ACHN (cell line): ENCODE measurements at places on chromosomes 3 and 15.

DNA sequence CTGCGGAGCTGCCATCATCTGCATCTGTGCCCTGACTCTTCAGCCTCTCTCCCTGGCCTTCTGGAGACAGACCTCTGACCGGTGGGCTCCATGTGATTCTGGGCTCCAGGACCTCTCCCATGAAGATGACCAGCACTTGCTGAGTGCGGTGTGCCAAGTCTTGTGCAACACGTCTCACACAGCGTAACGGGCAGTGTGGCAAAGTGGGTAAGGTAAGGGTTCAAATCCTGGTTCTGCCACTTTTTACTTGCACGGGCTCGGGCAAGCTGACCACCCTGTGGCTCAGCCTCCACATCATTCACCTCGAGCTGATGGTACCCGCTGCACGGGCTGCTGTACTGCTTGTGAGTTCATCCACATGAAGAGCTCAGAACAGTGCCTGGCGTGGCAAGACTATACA lies 6.5 kb upstream of the SYNM start:
- DNase-seq: no peak

GRCh38 chr3:45794177-45794560 lies 2.2 kb downstream of the SLC6A20 start:
- DNase-seq: no peak

DNA sequence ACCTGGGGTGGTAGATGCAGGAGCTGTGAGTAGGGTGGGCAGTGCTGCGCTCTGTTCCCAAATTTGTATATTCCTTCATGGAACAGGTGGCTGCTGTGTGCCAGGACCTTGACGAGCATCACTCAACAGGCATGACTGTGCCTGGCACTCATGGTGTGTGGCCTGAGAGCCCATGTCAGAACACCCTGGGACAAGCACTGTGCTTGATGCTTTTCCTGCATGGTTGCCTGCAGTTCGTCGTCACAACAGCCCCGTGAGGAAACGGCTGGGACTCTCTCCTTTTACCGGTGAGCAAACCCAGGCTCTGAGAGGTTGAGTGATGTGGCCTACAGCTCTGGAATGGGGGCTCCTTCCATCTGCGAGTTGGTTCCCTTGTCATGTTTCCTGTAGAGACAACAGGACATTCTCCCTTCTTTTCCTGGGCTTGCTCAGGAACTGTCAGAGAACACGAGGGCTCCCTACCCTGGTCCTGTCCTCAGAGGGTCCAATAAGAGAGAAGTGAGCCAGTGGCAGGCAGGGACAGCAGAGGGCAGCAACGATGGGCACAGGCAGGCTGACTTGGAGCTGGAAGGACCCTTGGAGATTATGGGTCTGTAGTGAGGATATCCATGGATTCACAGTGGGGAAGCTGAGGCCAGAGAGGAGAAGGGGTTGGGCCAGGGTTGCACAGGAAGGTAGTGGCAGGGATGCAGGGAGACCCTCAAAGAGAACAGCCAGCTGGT lies 37.4 kb downstream of the PRKCD start:
- no peak for DNase-seq

- no peak for DNase-seq
These were observed 3.3 kb downstream of the CHRNA3 start for GRCh38 chr15:78617516-78617915.

DNA sequence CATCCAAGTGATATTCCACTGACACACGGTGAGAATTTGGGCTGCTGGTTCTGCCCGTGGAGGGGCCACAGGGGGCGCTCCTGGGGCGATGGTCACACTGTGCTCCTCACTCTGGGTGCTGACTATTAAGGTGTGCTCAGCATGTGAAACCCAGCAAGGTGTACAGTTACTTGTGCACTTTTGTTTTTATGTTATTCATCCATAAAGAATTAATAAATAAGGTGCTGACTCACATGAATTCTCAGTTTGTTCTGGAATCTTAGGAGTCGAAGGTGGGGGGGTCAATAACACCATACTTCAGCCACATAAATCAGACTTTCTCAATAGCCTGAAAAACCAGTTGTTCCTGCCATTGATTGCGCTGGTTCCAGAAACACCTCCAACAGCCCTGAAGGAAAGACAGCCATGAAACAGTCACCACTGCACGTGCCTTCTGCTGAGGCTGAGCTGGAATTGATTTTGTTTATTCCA lies 53.5 kb upstream of the SPATA12 start:
- peak; percentile 33 for DNase-seq

DNA sequence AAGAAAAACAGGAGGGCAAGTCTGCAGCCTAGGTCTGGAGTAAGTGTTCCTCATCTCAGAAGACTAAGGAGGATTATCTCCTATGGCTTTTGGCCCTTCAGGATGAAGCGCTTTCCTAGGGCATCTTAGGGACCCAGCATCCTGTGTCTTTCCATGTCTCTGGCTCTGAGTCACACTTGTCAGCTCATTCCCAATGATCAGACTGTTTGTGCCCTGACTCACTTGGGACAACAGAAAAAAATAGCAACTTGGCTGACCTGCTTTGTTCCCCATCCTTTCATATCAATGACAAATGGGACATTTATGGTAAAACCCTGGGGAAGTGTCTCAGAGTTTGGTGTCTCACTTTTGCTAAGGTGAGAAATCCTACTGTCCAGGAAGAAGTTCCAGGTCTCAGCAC lies 76.2 kb upstream of the OXTR start:
- peak; percentile 25 for DNase-seq

- DNase-seq: no peak
These were observed 30.6 kb downstream of the ABCC5 start for GRCh38 chr3:183987000-183987600.

DNA sequence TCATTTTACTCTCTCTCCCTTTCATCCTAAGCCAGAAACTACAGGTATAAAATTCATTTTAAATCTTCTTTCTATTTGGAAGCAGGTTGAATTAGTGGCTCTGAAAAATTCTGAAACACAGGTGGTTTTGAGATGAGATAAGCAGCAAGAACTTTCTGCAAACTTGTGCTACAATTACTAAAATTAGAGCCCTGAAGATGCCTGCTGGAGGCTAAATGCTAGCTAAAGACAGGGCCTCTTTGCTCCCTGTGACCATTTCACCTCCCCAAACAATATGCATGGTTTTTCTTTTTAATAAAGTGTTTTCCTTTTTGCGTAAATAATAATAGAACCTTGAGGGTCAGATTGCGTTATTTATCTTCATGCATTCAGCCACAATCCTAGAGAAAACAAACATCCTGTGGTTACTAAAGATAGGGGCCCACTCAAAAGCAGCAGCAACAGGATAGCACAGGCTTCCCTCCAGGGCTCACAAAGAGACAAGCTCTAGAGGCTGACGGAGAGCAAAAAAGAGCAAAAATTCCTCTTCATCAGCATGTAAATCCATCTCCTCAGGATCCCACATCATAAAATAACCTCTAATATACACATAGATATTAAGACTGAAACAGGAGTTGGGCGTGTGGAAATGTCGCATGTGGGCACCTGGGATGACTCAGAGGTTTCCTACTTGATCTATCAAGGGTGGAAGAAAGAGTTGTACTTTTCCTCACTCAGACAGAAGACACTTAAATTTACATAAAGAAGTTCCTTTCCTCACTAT lies 26.5 kb upstream of the CP start:
- DNase-seq: no peak

DNA sequence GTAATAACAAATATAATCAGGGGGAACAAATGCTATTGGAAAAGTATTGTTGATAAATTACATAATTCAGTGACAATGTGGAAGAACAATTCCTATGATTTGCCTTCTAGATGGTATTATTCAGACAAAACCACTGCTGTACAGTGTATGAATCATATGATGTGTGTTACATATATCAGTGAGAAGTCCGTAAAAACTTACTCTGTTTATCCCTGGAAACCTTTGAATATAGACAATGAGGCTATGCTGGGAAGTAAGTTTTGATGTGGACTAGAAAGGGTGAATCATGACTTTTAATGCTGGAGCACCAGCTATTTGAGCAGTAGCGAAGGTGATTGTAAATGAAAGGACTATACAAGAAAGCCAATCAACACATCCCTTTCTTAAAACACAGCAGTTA lies 17.9 kb downstream of the C3orf38 start:
- no peak for DNase-seq

DNA sequence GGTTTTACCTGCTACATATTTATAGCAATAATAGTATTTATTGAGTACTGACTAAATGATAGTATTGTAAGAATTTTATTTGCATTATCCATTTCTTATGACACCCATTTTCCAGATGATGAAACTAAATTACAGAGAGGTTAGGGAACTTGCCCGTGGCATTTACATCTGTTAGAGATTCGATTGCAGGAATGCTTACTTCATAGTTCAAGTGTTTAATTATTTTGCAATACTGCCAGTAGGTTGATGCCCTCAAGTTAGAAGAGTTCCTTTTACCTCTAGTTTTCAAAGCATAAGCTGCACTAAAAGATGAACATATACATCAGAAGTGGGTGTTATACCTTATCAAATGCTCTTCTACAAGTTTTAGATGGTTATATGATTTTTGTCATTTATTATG lies 362.8 kb upstream of the RGMA start:
- no peak for DNase-seq

DNA sequence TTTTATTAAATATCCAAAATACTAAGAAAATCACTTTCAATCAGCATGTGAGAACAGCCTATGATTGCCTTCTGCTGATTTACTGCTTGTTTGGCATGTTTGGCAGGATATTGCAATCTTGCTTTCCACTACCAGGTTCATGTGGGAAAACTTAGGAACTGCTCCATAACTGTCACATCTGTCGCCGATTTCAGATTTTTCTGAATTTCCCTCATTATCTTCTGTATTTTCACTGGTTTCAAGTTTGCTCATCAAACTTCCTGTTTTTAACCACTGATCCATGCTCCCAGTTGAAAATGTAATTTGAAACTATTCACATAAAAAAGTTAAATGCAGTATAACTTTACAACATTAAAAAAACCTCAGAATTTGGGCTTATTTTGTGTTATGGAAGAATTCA lies 93.0 kb downstream of the NFKBIZ start:
- DNase-seq: no peak

GRCh38 chr15:50050986-50051743 lies 67.9 kb downstream of the ATP8B4 start:
- no peak for DNase-seq

DNA sequence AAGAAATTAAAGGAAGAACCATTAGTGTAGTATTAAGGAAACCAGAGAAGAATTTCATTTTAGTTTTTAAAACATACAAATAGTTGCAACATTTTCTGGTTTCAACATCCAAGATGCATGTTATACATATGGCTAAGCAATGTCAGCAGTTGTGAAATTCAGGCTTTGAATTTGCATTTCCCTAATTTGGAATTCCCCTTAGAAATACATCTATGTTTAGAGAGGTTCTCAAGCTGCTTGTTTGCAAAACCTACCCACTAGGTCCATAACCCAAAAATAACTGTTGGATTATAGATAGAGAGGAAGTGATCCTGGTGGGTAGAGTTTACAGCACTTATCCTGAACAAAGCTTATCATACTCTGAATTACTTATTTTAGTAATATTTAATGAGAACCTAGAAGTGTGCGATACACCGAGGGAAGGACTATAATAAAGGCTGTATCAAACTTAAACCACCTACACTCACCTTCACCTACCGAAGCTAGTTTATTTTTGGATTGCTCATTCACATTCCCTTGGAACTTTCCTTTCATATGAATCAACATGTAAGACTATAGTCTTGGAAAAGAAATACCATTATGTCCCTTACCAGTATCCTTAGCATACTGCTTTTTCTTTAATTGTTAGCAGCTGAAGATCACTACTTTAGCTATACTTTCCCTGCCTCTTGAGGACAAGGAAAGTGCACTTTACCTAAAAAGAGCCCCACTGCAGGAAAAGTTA lies 60.6 kb downstream of the CHAC1 start:
- DNase-seq: no peak
